ENCODE measurements at places on chromosomes 16 and 17.

DNA sequence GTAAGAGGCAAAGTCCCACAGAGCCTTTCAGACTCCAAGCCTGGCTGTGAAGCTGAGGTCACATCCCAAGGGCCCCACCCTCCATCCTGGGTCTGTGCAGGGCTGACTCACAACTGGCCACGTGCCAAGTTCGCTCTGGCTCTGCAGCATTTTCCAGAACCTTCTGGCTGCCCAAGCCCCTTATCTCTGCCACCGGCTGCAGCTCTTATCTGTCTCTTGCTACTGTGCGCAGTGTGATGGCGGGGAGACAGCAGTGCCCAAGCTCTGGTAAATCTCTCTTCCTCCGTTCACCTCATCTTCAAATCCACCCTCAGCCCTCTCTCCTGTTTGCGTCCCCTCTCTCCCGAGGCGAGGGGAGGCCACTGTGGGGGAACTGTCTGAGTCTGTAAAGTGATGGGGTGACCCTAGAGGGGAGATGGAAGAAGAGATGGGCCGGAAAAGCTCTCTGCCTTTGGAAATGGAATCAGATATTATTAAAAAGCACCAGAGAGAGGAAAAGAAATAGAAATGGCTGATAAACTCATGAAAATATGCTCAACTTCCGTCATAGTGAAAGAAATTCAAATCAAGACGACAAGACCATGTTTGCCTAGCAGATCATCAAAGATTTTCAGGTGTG lies 162.7 kb upstream of the CDC42EP4 start:
- DNase-seq, result no peak

DNA sequence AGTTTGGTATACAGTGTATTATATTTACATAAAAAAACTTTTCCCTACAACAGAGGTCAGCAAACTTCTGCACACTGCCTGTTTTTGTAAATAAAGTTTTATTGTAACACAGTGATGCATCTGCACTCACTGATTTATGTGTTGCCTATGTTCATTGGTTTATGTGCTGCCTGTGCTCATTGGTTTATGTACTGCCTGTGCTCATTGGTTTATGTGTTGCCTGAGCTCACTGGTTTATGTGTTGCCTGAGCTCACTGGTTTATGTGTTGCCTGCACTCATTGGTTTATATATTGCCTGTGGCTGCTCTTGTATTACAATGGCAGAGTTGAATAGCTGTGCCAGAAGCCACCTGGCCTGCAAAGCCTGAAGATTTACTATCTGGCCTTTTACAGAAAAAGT lies 81.6 kb downstream of the MYH11 start:
- no peak for DNase-seq

- no peak for DNase-seq
Measured at GRCh38 chr17:42389135-42389417, 834 bp upstream of the STAT3 start.

GRCh38 chr16:81437865-81438264 lies 6.7 kb upstream of the CMIP start:
- DNase-seq, result no peak
